ENCODE measurements at places on chromosomes 6 and 20. TPM values are rescaled to one million over a fixed set of nuclear protein-coding genes. Genes with fewer than 3 reads are reported as not detected.

The TSPO2 gene
- not detected for total RNA-seq

The LCA5 gene
- total RNA-seq: 0.49 TPM

The ZMYND8 gene
- total RNA-seq: 67.8 TPM

The SPINT3 gene
- total RNA-seq: not detected

The LY6G6F gene
- not detected for total RNA-seq

The JAG1 gene
- not detected for total RNA-seq

The PNPLA1 gene
- not detected for total RNA-seq

The TRIM15 gene
- not detected for total RNA-seq

The FAM209B gene
- total RNA-seq: 4.4 TPM

The PRPF6 gene
- total RNA-seq: 91.1 TPM

The NCR2 gene
- not detected for total RNA-seq

The GPSM3 gene
- total RNA-seq: 276 TPM

The ESR1 gene
- total RNA-seq: 2.8 TPM

The GCNT2 gene
- total RNA-seq: 4.6 TPM

The HECA gene
- 154 TPM for total RNA-seq

The CCN2 gene
- not detected for total RNA-seq

The RIPPLY2 gene
- total RNA-seq: not detected

The SLC12A5 gene
- total RNA-seq: 1.5 TPM

The XKR7 gene
- not detected for total RNA-seq

The CFAP61 gene
- total RNA-seq: not detected

The UCKL1 gene
- total RNA-seq: 50.9 TPM

The NFATC2 gene
- total RNA-seq: 34.0 TPM

The CLVS2 gene
- total RNA-seq: not detected

The SLC35F1 gene
- total RNA-seq: not detected

The LY6G5B gene
- total RNA-seq: 48.8 TPM

The HCK gene
- total RNA-seq: 0.86 TPM

Measured in naive thymus-derived CD8-positive, alpha-beta T cell (primary cell).